Activated CD4-positive, alpha-beta T cell treated with anti-CD3 and anti-CD28 coated beads, Interleukin-2, amount 10 ng/mL, durations not matched to agents 24 days and 14 days (primary cell): ENCODE measurements at places on chromosomes 3 and 15.

DNA sequence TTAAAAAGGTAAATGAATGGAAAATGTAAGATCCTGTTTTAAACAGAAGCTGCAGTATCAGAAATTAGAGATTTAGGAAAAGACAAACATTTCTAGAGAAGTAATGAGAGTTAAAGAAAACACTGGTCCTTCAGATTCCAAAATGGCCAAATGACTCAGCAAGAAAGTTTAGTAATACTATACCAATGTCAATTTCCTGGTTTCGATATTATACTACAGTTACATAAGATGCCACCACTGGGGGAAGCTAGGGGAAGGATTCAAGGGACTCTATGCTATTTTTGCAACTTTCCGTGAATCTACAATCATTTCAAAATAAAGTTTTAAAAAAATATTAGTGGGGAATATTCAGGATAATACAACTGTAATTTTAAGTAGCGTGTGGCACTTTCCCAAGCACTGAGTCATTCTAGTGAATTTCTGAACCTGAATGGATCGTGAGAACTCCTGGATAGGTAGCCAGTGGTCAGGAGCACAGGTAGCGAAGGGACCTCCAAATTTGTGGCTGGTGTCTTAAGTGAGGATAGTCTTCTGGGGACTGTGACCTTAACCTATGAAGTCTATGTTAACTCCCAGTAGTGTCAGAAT is 37.6 kb downstream of the TMCC1 start:
- H3K27ac ChIP-seq: no peak overlapping the region
- no peak overlapping the region for H3K4me3 ChIP-seq
- DNase-seq: no peak
- H3K4me1 ChIP-seq: peaks cover 6% of the 10 kb centered on the region

DNA sequence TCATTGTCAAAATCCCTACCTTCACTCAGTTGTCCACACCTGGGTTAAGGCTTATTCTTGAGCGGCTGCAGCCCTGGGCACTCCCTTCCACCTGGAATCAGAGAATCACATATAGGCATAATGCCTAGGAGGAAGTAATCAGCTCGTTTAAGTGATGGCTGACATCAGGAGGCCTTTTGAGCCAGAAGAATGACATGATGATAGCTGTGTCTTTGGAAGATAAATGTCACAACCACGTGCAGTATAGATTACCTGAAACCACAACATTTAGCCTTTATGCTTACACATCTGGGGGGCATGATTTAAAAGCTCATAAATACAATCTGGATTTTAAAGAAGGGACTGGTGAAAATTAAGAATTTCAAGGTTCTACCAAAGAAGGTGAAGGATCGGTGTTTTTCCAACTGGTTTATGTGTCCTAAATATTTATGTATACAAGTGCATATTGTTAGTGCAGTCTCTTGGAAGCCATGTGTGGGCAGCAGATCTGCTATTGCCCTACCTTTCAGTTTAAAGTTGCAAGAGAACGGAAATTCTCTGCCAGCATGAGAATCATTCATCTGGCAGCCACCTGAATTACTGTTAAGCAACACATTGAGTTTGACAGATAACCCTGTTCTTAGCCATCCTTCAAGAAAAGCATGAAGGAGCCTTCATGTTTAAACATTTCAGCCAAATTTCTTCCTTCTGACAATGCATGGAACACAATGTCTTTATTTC is 163.4 kb upstream of the NR2E3 start:
- H3K27ac ChIP-seq: no peak overlapping the region
- no peaks in the 10 kb centered on the region for H3K4me1 ChIP-seq
- no peak overlapping the region for H3K4me3 ChIP-seq
- peaks cover 8% of the 10 kb centered on the region for H3K27me3 ChIP-seq
- DNase-seq: no peak

GRCh38 chr15:75671730-75672602 is 24.3 kb downstream of the SNX33 start:
- no peak for DNase-seq
- H3K27ac ChIP-seq: no peak overlapping the region
- H3K36me3 ChIP-seq: no peaks in the 10 kb centered on the region
- H3K4me3 ChIP-seq: no peak overlapping the region

- peak overlapping the region; percentile 100 for H3K27ac ChIP-seq
- peaks cover 64% of the 10 kb centered on the region for H3K4me1 ChIP-seq
- peak overlapping the region; percentile 76 for H3K4me3 ChIP-seq
Observed at GRCh38 chr3:60079076-60079475, 1029.3 kb upstream of the CFAP20DC start.

DNA sequence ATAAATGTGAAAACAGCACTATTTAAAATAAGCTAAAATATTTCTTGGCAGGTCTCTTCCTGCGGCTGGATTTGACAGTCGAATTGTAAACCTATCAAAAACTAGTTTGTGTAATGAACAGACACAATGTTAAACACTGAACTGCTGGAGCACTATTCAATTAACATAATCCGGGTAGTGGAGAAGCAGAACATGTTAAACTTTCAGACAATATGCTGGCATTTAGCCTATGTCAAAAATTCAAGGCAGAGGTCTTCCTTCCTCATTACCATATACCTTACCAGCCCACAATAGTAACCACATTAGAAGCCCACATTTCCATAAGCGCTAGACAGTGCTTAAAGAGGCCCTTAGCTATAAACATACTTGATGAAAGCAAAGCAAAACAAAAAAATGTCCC is 1042.9 kb downstream of the ROBO1 start:
- H3K36me3 ChIP-seq: no peaks in the 10 kb centered on the region
- H3K27me3 ChIP-seq: no peaks in the 10 kb centered on the region
- no peaks in the 10 kb centered on the region for H3K4me1 ChIP-seq

DNA sequence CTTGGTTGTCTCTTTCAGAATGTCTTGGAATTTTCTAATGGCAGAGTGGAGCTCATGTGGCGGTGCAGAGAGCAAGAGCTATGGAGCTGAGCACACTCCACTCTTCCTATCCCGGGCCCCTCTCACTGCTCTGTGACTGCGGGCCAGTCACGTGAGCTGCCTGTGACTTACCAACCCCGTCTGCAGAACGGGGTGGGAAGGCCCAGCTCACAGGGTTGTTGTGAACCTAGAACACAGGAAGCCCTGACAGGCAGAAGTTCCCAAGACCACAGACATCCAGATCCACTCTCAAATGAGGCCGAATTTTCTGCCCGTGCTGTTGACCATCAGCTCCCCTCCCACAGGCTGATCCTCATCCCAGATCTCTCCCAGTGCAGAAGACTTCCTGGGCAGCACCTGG is 35.5 kb upstream of the PLXNA1 start:
- H3K36me3 ChIP-seq: no peaks in the 10 kb centered on the region
- peak overlapping the region; percentile 18 for H3K27ac ChIP-seq
- peaks cover 1% of the 10 kb centered on the region for H3K27me3 ChIP-seq
- no peak for DNase-seq
- no peak overlapping the region for H3K4me3 ChIP-seq

DNA sequence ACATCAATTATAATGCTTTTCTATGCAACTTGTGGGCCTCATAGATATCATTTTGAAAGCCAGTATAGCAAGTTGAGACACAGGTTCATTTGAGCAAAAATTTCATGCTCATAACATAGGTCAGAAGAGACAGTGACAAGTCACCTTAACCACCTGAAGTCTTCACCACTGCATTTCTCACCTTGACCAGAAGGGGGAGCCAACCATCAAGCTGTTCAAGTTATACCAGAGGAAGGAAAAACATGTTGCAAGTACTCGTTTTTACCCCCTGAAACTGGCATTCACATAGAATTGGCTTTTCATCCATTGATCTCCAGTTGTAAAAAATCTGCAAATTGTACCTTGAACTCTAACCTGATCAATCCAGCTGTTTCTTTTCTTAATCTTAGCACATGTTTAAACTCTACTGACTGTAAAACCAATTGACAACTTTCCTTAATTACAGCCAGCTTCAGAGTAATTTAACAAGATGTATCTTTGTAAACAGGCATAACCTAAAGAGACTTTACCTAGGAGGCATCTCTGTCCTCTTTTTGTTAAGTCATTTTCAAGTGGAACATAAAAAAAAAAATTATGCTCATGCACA is 1.4 kb downstream of the LMOD3 start:
- peaks cover 4% of the 10 kb centered on the region for H3K4me1 ChIP-seq
- peak; percentile 94 for DNase-seq
- H3K36me3 ChIP-seq: no peaks in the 10 kb centered on the region
- no peak overlapping the region for H3K4me3 ChIP-seq

DNA sequence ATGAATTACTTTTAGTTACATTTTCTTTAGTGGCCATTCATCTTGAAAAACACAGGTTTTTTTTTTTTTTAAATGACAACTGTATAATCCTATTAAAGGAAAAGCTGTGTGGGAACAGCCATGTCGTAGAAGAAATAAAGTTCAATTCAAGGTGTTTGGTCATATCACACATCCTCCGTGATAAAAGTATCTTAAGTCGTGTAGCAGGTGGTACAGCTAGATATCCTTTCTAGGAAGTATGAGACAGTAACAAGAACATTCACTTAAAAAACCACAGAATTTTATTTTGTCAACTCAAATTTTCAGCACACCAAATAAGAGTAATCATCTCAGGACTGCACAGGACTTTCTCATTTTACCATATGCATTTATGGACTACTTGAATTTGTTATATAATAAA is 16.1 kb downstream of the ZDHHC23 start:
- H3K36me3 ChIP-seq: no peaks in the 10 kb centered on the region
- no peak overlapping the region for H3K4me3 ChIP-seq
- no peak overlapping the region for H3K27ac ChIP-seq
- H3K27me3 ChIP-seq: no peaks in the 10 kb centered on the region

DNA sequence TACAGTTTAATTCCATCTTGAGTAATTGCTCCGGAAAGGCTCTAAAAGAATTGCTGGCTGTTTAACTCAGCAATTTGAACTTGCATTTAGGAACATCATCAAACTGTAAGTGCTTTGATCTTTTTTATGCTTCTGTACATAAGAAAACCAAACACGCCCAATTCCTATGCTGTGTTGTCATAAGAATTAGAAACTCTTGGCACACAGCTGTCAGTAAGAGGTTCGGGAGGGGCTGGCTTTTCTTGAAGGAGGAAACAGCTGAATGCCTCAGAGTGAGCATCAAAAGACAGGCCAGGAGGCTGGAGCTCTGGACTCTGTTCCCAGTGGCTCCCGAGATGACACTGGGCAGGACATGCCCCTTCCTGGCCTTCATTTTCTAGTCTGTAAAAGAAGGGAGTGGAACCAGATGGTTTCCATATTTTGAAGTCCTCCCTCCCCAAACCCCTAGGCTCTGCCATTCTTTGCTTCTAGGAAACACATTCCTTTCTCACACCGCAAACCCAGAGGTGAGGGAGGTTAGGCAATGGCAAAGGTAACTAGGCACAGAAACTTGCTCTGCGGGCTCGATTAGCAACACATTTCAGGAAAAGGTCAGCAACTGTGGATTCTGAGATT is 73.7 kb upstream of the DLG1 start:
- H3K27ac ChIP-seq: no peak overlapping the region
- no peak overlapping the region for H3K4me3 ChIP-seq
- no peaks in the 10 kb centered on the region for H3K4me1 ChIP-seq
- H3K27me3 ChIP-seq: peaks cover 12% of the 10 kb centered on the region

- H3K36me3 ChIP-seq: no peaks in the 10 kb centered on the region
- no peak overlapping the region for H3K27ac ChIP-seq
- H3K4me3 ChIP-seq: no peak overlapping the region
- H3K4me1 ChIP-seq: peaks cover 3% of the 10 kb centered on the region
- H3K27me3 ChIP-seq: no peaks in the 10 kb centered on the region
Observed at GRCh38 chr3:50171540-50172301, 16.6 kb downstream of the SEMA3F start.

- no peaks in the 10 kb centered on the region for H3K36me3 ChIP-seq
- H3K27me3 ChIP-seq: no peaks in the 10 kb centered on the region
- no peaks in the 10 kb centered on the region for H3K4me1 ChIP-seq
- no peak for DNase-seq
Observed at GRCh38 chr3:85950435-85950834, 991.6 kb downstream of the CADM2 start.

- no peaks in the 10 kb centered on the region for H3K36me3 ChIP-seq
- DNase-seq: no peak
- peaks cover 57% of the 10 kb centered on the region for H3K27me3 ChIP-seq
- peaks cover 12% of the 10 kb centered on the region for H3K4me1 ChIP-seq
- no peak overlapping the region for H3K27ac ChIP-seq
Observed at GRCh38 chr3:184562878-184563560, 1.4 kb downstream of the EPHB3 start.

- H3K4me1 ChIP-seq: peaks cover 66% of the 10 kb centered on the region
- H3K36me3 ChIP-seq: peaks cover 39% of the 10 kb centered on the region
- no peaks in the 10 kb centered on the region for H3K27me3 ChIP-seq
- H3K4me3 ChIP-seq: peak overlapping the region; percentile 93
Observed at GRCh38 chr3:16290007-16290826, 25.2 kb downstream of the OXNAD1 start.

- H3K36me3 ChIP-seq: peaks cover 40% of the 10 kb centered on the region
- H3K4me3 ChIP-seq: no peak overlapping the region
- no peak for DNase-seq
Observed at GRCh38 chr3:190621927-190622326, 108.0 kb downstream of the IL1RAP start.

- H3K4me1 ChIP-seq: no peaks in the 10 kb centered on the region
- H3K27ac ChIP-seq: no peak overlapping the region
- H3K36me3 ChIP-seq: no peaks in the 10 kb centered on the region
- H3K27me3 ChIP-seq: peaks cover 2% of the 10 kb centered on the region
Observed at GRCh38 chr15:68640791-68641331, 62.1 kb downstream of the CORO2B start.

DNA sequence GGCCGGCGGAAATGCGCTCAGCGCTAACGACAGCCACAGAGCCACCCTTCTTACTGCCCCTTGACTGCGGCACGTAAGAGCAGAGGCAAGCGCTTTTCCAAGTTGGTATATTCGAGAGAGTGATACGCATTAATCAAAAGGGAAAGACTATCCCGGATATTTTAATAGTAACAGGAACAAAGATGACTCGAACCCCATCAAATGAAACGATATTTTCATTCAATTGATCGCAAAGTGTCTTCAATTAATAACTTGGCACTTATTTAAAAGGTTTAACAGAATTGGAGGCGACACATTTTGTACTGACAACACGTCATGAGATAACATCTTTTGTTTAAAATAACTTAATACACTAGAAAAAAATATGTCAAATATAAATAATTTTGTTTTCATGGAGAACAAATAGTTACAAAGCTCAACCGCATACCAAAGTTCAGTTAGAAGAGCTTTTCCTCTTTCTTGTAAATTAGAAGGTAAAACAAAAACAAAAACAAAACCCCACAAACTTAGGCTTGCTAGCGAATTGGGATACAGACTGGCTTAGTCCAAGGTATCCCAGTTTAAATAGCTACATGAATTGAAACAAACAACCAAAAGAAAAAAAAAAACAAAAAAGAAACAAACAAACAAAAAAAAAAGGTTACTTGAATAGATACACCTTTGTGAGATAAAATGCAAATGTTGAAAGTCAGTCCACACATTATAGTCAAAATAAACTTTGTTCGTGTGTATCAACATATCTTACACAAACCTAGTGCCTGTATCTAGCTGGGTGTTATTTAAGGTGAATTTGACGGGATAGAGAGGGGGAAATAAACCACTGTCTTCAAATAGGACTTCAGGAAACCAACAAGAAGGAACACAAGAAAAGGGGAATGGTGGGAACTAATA is 10.2 kb downstream of the SHOX2 start:
- DNase-seq: no peak
- peaks cover 15% of the 10 kb centered on the region for H3K4me1 ChIP-seq
- peaks cover 85% of the 10 kb centered on the region for H3K27me3 ChIP-seq
- peak overlapping the region; percentile 5 for H3K27ac ChIP-seq
